ENCODE measurements at places on chromosomes 2 and 18.

- DNase-seq, result no peak
Measured at GRCh38 chr2:136281281-136282114, 163.5 kb upstream of the CXCR4 start.

DNA sequence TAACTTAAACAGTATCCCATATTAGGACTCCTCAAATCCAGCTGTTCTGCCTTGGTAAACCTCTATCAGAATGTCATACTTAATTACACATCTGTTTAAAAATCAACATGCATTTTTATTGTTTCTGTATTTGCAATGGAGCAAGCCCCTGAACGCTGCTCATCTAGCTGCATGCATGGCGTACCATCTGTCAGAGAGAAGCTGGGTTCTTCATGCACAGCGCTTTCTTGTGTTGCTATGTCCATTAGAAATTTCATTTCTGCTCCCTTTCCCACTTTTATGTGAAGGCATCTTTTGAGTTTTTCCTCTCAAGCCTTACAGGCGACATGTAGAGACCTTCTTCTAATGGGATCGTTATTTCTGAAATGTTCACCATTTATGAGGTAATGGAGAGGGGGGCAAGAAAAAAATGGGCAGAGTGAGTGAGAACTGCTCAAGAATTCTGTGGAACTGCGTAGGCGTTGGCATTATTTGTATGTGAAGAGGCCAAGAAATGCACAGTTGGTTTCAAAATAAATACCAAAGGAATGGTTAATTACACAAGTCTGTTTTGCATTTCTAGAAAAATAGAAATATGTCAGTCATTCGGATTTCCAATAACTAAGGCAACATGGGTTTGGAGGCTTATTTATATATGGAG lies 31.6 kb downstream of the INSIG2 start:
- DNase-seq, result no peak

- no peak for DNase-seq
Measured at GRCh38 chr2:145038041-145038525, 518.2 kb upstream of the ZEB2 start.

GRCh38 chr18:56455141-56455540 lies 183.3 kb downstream of the TXNL1 start:
- no peak for DNase-seq

- DNase-seq, result no peak
Measured at GRCh38 chr18:74303936-74304335, 11.7 kb upstream of the C18orf63 start.

DNA sequence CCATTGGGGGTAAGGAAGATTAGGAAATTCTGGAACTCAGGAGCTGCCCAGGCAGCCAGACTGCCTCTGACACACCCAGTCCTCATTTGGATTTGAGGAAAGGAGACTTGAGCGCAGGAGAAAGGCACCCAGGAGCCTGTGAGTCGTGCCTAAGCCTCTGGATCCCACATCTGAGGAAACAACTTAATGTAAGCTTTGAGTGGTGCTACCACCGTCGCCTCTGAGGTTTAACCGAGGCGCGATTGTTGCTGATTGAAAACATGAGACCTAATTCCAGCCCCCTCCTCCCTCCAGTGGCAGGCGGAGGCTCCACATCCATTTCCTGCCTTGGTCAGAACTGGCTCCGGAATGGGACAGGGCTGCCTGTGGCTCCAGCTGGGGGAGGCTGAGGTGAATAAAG lies 176.7 kb upstream of the PKDCC start:
- DNase-seq, result no peak

Measured in NCI-H1048 (cell line).